Hepatocyte (in vitro differentiated cells): ENCODE measurements at places on chromosomes 13 and 19. TPM values are rescaled to one million over a fixed set of nuclear protein-coding genes. Genes with fewer than 3 reads are reported as not detected.

GRCh38 chr19:9597027-9597426 is 12.7 kb upstream of the ZNF121 start:
- H3K4me3 ChIP-seq: no peak overlapping the region
- DNase-seq: no peak
- no peak overlapping the region for H3K27ac ChIP-seq
- H3K36me3 ChIP-seq: no peaks in the 10 kb centered on the region

The KCNN1 gene
- polyA plus RNA-seq: 3.2 and 3.3 TPM in 2 replicates

DNA sequence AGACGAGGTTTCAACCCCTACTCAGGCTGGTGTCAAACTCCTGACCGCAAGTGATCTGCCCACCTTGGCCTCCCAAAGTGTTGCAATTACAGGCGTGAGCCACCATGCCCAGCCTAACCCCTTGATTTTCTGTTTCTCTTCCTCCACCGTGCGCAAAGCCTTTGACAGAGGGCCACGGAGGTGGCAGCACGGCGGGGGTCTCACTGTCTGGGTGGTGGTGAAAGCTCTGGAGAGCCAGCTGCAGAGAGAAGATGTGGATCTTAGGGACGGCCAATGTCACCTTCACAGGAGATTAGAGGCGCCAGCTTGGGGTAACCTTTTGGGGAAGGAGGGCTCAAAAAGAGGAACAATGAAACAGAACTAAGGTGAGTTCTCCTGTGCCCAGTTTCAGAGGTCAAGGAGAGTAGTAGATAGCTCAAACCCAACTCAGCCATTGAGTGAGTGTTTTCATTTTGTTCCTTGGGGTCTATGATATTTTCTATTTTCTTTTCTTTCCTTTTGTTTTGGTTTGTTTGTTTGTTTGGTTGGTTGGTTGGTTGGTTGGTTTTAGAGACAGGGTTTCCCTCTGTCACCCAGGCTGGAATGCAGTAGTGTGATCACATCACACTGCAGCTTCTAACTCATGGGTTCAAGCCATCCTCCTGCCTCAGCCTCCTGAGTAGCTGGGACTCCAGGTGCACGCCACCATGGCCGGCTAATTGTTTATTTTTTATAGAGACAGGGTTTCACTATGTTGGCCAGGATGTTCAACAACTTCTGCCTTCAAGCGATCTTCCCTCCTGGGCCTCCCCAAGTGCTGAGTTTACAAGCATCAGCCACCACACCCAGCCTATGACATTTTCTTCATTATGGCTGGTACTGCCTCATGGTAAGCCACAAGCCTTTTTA is 37.7 kb downstream of the GPR42 start:
- no peak for DNase-seq
- no peaks in the 10 kb centered on the region for H3K36me3 ChIP-seq
- no peaks in the 10 kb centered on the region for H3K27me3 ChIP-seq
- H3K4me1 ChIP-seq: no peaks in the 10 kb centered on the region
- no peak overlapping the region for H3K27ac ChIP-seq
- no peak overlapping the region for H3K4me3 ChIP-seq

DNA sequence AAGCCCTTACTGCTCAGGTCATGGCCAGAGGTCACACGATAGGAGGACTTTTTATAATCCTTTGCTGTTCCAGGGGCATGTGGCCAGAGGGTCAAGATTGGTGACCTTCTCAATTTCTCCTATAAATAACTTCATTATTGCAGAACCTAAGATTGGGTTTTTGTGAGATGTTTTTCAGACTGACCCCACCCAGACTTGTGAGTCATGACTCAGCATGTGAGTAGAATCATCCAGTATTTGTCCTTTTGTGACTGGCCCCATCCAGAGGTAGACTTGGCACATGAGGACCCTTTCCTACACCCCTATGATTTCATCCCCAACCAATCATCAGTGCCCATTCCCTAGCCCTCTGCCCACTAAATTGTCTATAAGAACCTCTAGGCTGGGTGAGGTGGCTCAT is 84.5 kb upstream of the ABCC4 start:
- H3K36me3 ChIP-seq: no peaks in the 10 kb centered on the region
- H3K4me3 ChIP-seq: no peak overlapping the region
- H3K27ac ChIP-seq: no peak overlapping the region
- no peaks in the 10 kb centered on the region for H3K27me3 ChIP-seq
- H3K4me1 ChIP-seq: no peaks in the 10 kb centered on the region

The POP4 gene
- polyA plus RNA-seq: 91.8 and 111 TPM in 2 replicates

DNA sequence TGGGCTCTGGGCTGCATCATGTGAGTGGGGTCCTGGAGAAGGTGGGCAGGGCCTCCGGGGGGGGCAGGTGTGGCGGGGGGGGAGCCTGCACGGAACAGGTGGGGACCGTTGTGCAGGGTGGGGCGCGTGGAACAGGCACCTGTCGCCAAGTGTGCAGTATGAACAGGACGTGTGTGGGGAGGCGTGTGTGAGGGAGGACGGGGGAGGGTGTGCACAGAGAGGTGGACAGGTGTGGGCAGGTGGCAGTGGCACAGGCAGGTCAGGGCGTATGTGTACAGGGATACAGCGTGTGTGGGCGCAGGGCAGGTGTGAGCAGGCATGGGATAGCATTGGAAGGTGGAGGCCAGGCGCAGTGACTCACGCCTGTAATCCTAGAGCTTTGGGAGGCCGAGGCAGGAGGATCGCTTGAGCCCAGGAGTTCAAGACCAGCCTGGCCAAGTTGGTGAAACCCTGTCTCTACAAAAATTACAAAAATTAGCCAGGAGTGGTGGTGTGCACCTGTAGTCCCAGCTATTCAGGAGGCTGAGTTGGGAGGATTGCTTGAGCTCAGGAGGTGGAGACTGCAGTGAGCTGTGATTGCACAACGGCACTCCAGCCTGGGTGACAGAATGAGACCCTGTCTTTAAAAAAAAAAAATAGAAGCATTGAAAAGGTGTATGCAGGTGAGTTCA is 3.2 kb downstream of the PLK5 start:
- H3K4me3 ChIP-seq: no peak overlapping the region
- H3K27me3 ChIP-seq: peaks cover 28% of the 10 kb centered on the region
- H3K36me3 ChIP-seq: no peaks in the 10 kb centered on the region
- H3K4me1 ChIP-seq: no peaks in the 10 kb centered on the region

The PEAK3 gene
- 0.15 and 0.57 TPM in 2 replicates for polyA plus RNA-seq

The ANKLE1 gene
- polyA plus RNA-seq: 0.29 and 0.58 TPM in 2 replicates

The THSD8 gene
- 5.1 and 5.7 TPM in 2 replicates for polyA plus RNA-seq

GRCh38 chr13:98976338-98976737 is 1.5 kb downstream of the DOCK9 start:
- peaks cover 22% of the 10 kb centered on the region for H3K4me1 ChIP-seq
- no peak for DNase-seq
- no peaks in the 10 kb centered on the region for H3K27me3 ChIP-seq
- peak overlapping the region; percentile 1 for H3K27ac ChIP-seq

- no peak for DNase-seq
- H3K27me3 ChIP-seq: peaks cover 27% of the 10 kb centered on the region
- H3K36me3 ChIP-seq: no peaks in the 10 kb centered on the region
- H3K27ac ChIP-seq: no peak within 1 kb of the TSS
- no peak within 1 kb of the TSS for H3K4me3 ChIP-seq
These were observed at the start of gene NCCRP1 for GRCh38 chr19:39196860-39197562. NCCRP1 (plus strand) TSS chr19:39196964; CDS start chr19:39196983, 19 bp downstream.

DNA sequence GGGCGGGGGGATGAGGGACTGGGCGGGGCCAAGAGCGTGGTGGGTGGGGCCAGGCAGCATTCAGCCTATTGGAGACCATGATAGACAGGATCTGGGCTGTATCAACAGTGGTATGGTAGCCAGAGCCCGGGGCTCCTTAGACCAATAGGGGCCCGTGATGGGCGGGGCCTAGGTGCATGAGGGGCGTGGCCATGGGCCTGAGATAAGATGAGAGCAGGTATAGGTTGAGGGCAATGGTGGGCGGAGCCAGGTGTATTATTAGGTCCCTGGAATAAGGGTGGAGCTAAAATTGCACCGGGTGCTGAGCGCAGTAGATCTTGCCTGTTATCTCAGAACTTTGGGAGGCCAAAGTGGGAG is 5.3 kb downstream of the ABCA7 start:
- no peak for DNase-seq
- H3K27me3 ChIP-seq: no peaks in the 10 kb centered on the region
- H3K27ac ChIP-seq: no peak overlapping the region
- H3K4me1 ChIP-seq: peaks cover 8% of the 10 kb centered on the region

The SHANK1 gene
- 0.56 and 1.4 TPM in 2 replicates for polyA plus RNA-seq

DNA sequence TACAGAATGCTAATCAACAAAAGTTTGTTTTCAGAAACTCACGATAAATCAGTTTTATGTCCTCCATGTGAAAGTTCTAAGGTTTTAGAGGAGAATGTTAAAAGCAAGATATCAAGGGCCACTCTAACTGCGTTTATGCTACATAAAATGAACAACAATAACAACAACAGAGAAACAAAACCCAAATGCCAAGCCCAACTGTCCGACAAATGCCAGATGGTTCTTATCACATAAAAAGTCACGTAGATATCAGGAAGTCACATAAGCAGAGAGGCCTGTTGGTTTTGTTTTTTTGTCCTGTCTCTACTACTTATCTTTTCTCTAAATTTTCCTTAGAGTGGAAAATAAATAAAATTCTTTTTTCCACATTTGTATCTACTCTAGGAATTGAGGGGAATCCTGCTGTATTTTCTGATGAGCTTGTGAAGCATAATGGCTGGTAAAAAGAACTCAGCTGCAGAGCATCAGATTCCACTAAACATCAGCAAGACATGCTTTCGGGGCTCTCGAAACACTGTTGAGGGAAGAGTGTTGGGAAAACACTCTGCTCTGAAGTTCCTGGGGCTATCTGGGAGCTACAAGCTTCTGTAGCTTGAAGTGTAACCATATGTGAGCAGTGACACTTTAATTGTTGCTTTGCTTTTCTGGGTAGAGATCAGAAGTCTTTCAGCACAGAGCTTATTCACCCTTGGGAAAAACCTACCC is 110.1 kb downstream of the SLAIN1 start:
- no peaks in the 10 kb centered on the region for H3K27me3 ChIP-seq
- peak overlapping the region; percentile 14 for H3K27ac ChIP-seq
- no peak for DNase-seq
- H3K4me1 ChIP-seq: no peaks in the 10 kb centered on the region
- no peak overlapping the region for H3K4me3 ChIP-seq
